Umbilical cord (tissue), 2 donors: ENCODE measurements at places on chromosomes 3 and 15.
A peak's percentile ranks its signal among the peaks of the same experiment; 100 is the strongest.

GRCh38 chr3:131387796-131388489 is 6.4 kb downstream of the NUDT16 start:
- DNase-seq: no peak

DNA sequence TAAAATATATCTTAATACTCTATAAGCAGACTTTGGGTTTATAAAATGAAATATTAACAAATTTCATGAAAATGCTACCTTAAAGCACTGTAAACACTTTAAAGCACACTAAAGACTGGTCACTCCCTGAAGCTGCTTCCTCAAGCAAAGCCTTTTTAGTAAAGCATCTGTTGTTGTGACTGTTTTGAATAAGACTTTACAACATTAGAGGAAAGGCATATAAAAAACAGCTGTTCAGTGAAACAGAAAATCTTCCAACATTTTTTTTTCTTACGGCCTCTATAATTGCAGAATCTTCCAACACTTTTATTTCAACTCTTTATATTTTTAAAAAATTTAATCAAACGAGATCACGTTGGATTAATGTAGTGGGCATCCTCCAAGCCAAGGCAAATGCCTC is 48.1 kb downstream of the GRK7 start:
- peak; percentile 47 for DNase-seq

- DNase-seq: no peak
These were observed 124.1 kb upstream of the IQSEC1 start for GRCh38 chr3:13197281-13197680.

GRCh38 chr3:153881201-153881600 is 240.0 kb upstream of the ARHGEF26 start:
- no peak for DNase-seq

DNA sequence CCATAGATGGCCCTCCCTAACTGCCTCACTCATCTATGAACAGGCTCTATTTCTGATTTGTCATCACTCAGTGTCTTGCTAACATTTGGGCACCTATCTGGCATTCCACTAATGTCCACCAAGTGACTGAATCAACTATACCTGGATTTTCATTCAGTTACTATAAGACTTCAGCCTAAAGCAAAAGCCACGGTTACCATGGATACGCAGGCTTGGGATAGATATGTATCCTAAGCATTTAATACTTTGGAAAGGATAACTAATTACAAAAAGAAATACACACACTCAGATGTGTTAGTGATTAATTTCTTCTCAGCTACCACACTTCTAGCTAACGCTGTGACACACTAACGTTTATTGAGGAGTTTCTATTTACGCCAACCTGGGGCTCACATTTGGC is 899.5 kb upstream of the CFAP20DC start:
- no peak for DNase-seq
